ENCODE measurements at places on chromosomes 16 and 17.

- DNase-seq = no peak
Observed at GRCh38 chr16:27381974-27382855, 19.8 kb upstream of the IL21R start.

GRCh38 chr17:77286641-77287431 lies 146.1 kb downstream of the SEC14L1 start:
- DNase-seq = no peak

DNA sequence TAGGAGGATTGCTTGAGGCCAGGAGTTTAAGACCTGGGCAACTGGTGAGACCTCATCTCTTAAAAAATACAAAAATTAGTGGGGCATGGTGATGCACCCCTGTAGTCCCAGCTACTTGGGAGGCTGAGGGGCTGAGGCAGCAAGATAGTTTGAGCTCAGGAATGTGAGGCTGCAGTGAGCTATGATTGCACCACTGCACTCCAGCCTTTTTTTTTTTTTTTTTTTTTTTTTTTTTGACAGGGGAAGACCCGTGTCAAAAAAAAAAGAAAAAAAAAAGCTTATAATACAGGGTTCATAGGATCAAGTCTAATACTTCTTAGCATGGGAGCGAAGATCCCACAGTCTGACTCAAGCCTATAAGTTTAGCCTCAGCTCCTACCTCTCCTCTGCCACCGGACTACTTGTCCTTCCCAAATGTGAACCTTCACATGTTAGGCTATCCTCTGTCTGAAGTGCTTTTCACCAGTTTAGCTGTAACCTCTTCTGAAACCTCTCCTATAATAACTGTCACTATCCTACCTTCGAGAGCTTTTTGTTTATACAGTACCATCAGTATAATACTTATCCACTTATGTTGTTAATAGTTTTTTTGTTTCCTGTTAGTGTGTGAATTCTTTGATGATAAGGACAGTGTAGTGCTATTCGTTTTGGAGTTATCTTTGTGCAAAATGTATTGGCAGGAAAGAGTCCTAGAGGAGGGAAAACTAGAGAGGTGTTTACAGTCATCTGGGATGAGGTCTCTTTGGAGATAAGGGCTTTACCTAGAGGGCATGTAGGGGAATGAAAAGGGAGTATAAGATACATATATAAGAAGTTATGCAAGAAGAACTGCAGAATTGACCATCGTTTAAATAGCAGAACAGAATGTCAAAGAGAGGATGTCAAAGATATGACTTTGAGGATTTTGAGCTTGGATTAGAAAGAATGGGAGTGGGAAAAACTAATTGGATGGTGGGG lies 15.5 kb downstream of the CPD start:
- no peak for DNase-seq

DNA sequence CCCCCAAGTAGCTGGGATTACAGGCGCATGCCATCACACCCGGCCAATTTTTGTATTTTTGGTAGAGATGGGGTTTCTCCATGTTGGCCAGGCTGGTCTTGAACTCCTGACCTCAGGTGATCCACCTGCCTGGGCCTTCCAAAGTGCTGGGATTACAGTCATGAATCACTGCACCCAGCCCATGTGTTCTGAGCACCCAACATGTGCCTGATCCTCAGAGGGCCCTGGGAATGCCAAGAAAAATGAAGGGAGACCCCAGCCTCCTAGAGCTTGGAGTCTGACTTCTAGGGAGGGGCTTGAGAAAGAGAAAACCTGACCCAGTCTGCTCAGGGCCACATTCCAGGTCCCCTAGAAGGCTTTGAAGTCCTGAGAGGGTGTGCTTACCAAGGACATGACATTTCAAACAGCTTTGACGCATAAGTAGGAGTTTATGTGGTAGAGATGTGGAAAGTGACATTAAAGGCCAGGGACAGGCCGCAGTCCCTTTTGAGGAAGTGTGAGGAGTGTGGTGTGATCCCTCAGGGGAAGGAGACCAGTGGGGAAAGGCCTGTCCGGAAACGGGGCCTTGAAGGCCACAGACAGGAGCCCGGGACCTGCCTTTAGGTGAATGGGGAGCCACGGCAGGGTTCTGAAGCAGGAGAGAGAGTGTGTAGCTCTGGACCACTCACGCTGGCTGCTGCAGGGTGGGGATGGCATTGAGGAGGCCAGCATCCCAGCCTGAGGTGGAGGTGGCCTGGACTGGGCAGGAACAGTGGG lies 1.1 kb upstream of the CCL22 start:
- no peak for DNase-seq
